ENCODE measurements at places on chromosomes 1 and 21. TPM values are rescaled to one million over a fixed set of nuclear protein-coding genes. Genes with fewer than 3 reads are reported as not detected.

- DNase-seq, result no peak
- no peak overlapping the region for H3K4me3 ChIP-seq
- H3K27ac ChIP-seq, result no peak overlapping the region
- no peaks in the 10 kb centered on the region for H3K36me3 ChIP-seq
Measured at GRCh38 chr1:22339237-22339636, 112.4 kb upstream of the ZBTB40 start.

- no peak overlapping the region for H3K27ac ChIP-seq
- H3K36me3 ChIP-seq, result no peaks in the 10 kb centered on the region
- H3K27me3 ChIP-seq, result peaks cover 3% of the 10 kb centered on the region
- no peak overlapping the region for H3K4me3 ChIP-seq
Measured at GRCh38 chr1:239814306-239814881, 277.3 kb upstream of the FMN2 start.

DNA sequence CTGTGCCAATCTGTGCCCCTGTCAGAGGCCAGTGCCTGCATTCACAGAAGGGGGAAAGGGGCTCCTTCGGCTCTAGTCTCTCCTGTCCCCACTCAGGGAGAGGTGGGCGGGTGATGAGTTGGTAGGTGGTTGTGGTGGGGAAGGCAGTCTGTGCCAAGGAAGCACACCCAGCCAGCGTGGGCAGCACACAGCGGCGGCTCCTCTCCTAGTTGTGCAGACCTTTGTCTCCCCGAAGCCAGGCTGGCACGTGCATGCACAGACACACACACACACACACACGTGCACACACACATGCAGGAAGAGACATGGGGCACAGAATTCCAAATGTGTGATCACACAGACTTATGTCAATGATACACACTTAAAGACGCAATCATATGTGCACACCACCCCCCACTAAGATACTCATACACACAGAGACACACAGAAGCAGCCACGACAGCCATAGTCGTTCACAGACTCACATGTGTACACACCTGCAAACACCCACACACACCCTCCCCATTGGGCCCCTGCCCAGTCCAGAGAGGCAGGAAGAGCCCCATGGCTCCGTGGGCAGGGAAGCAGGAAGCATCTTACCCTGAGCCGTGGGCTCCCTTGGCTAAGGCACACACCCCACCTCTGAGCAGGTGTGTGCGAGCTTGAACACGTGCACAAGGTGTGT is 16.4 kb downstream of the RIMS3 start:
- no peak overlapping the region for H3K4me3 ChIP-seq
- H3K27ac ChIP-seq, result no peak overlapping the region
- H3K4me1 ChIP-seq, result peaks cover 13% of the 10 kb centered on the region
- DNase-seq, result no peak
- no peaks in the 10 kb centered on the region for H3K27me3 ChIP-seq

- H3K4me1 ChIP-seq, result no peaks in the 10 kb centered on the region
- H3K27me3 ChIP-seq, result peaks cover 15% of the 10 kb centered on the region
- H3K36me3 ChIP-seq, result no peaks in the 10 kb centered on the region
- no peak for DNase-seq
Measured at GRCh38 chr21:36567216-36567885, 87.4 kb upstream of the CLDN14 start.

GRCh38 chr1:224815647-224816046 is 113.8 kb upstream of the DNAH14 start:
- no peak for DNase-seq
- H3K36me3 ChIP-seq, result no peaks in the 10 kb centered on the region
- H3K27ac ChIP-seq, result no peak overlapping the region
- H3K27me3 ChIP-seq, result no peaks in the 10 kb centered on the region
- H3K4me1 ChIP-seq, result no peaks in the 10 kb centered on the region

- peak; percentile 84 for DNase-seq
Measured at GRCh38 chr1:156445789-156446263, 54.7 kb downstream of the MEF2D start.

- no peak overlapping the region for H3K4me3 ChIP-seq
- no peak overlapping the region for H3K27ac ChIP-seq
- H3K27me3 ChIP-seq, result no peaks in the 10 kb centered on the region
- peaks cover 7% of the 10 kb centered on the region for H3K36me3 ChIP-seq
- H3K4me1 ChIP-seq, result peaks cover 16% of the 10 kb centered on the region
Measured at GRCh38 chr21:43658088-43658741, 1.1 kb downstream of the HSF2BP start.

DNA sequence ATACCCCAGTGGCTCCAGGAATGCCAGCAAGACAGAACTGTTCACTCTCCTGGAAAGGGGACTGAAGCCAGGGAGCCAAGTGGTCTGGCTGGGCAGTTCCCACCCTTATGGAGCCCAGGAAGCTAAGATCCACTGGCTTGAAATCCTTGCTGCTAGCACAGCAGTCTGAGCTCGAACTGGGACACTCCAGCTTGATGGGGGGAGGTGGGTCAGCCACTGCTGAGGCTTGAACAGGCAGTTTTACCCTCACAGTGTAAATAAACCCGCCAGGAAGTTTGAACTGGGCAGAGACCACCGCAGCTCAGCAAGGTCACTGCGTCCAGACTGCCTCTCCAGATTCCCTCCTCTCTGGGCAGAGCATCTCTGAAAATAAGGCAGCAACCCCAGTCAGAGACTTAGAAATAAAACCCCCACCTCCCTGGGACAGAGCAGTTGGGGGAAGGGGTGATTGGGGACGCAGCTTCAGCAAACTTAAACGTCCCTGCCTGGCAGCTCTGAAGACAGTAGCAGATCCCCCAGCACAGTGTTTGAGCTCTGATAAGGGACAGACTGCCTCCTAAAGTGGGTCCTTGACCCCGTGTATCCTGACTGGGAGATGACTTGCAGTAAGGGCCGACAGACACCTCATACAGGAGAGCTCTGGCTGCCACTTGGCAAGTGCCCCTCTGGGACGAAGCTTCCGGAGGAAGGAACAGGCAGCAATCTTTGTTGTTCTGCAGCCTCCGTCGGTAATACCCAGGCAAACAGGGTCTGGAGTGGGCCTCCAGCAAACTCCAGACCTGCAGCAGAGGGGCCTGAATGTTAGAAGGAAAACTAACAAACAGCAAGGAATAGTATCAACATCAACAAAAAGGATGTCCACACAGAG is 568.4 kb downstream of the PLA2G4A start:
- H3K36me3 ChIP-seq, result no peaks in the 10 kb centered on the region
- no peak overlapping the region for H3K27ac ChIP-seq
- H3K27me3 ChIP-seq, result no peaks in the 10 kb centered on the region
- H3K4me3 ChIP-seq, result no peak overlapping the region
- DNase-seq, result no peak

GRCh38 chr1:175405766-175406165 is 213.2 kb upstream of the KIAA0040 start:
- no peaks in the 10 kb centered on the region for H3K36me3 ChIP-seq
- no peak overlapping the region for H3K4me3 ChIP-seq
- H3K4me1 ChIP-seq, result no peaks in the 10 kb centered on the region
- no peak for DNase-seq
- no peak overlapping the region for H3K27ac ChIP-seq
- H3K27me3 ChIP-seq, result no peaks in the 10 kb centered on the region

- no peak overlapping the region for H3K4me3 ChIP-seq
- no peaks in the 10 kb centered on the region for H3K27me3 ChIP-seq
- H3K36me3 ChIP-seq, result no peaks in the 10 kb centered on the region
- no peak for DNase-seq
- no peak overlapping the region for H3K27ac ChIP-seq
Measured at GRCh38 chr1:200221614-200222282, 188.1 kb downstream of the ZNF281 start.

DNA sequence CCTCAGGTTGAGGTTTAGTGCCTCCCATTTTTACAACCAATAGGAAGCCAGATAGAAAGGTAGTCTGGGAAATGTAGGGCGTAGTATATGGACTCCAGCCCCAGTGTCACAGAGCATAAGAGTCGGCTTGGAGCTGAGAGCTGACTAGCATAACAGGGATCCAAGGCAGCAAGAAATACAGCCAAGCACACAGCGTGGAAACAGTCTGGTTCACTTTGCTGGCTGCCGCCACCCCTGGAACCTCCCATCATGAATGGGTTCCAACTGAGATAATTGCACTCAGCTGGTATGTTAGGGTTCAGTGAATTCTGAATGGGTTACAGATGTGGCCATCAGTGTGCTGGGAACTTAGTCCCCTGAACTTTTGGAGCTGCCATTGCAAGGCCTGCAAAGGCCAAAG is 76.7 kb upstream of the GPR88 start:
- no peak overlapping the region for H3K27ac ChIP-seq
- DNase-seq, result peak; percentile 39
- H3K4me3 ChIP-seq, result no peak overlapping the region
- no peaks in the 10 kb centered on the region for H3K4me1 ChIP-seq
- H3K36me3 ChIP-seq, result no peaks in the 10 kb centered on the region

DNA sequence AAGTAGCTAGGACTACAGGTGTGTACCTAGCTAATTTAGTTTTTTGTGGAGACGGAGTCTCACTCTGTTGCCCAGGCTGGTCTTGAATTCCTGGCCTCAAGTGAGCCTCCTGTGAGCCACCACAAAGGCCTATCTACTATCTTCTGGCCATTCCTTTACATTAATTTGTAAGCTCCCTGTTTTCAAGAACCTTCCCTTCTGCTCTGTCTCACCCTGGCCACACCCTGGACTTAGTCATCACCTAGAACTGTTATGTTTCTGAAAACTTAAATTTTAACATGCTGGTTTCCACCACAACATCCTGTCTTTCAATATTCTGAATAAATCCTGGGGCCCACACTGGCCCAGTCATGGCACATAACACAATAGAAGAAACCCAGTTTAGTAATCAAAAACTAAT is 4.9 kb upstream of the B4GALT3 start:
- H3K27ac ChIP-seq, result no peak overlapping the region
- peak; percentile 13 for DNase-seq
- no peaks in the 10 kb centered on the region for H3K27me3 ChIP-seq
- no peak overlapping the region for H3K4me3 ChIP-seq
- H3K4me1 ChIP-seq, result peaks cover 11% of the 10 kb centered on the region

DNA sequence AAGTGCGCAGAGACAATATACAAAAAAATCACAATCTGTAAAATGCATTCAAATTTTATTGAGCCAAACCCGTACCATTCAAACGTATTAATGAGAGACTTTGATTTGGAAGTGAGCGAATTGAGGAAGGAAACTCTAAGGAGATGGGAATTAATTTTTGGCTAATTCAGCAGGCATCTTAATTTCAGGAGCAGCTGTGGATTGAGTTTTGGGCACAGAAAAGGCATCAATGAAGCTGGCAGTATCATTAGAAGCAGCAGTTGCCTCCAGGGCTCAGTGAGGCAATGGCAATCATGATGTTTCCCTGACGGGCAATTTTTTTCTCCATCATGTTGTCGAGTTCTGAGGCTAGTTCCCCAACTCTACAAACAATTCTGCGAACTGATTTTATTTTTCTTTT is 2041.6 kb downstream of the NCAM2 start:
- no peak overlapping the region for H3K27ac ChIP-seq
- H3K4me1 ChIP-seq, result no peaks in the 10 kb centered on the region
- H3K36me3 ChIP-seq, result no peaks in the 10 kb centered on the region
- DNase-seq, result no peak
- no peak overlapping the region for H3K4me3 ChIP-seq
- H3K27me3 ChIP-seq, result no peaks in the 10 kb centered on the region

- H3K4me1 ChIP-seq, result no peaks in the 10 kb centered on the region
- no peaks in the 10 kb centered on the region for H3K36me3 ChIP-seq
- H3K27me3 ChIP-seq, result no peaks in the 10 kb centered on the region
- no peak overlapping the region for H3K27ac ChIP-seq
- no peak overlapping the region for H3K4me3 ChIP-seq
- no peak for DNase-seq
Measured at GRCh38 chr1:90475631-90476030, 241.5 kb downstream of the BARHL2 start.

DNA sequence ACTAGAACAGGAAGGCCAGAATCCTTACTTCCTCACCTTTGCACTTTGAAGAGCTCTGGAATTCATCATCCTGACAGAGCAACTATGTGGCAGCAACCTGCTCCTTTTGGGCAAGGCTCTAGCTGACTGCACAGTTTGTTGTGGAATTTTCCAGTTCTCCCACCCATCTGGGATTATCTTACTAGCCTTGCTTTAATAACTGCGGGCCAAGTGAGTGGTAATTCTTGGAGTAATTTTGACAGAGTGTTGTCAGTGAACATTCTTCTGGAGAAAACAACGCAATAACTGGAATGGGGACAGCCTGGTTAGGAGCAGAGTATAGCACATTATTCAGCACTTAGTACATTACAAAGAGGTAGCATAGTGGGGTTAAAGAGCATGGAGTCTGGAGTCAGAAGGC is 75.3 kb downstream of the NTMT2 start:
- no peak overlapping the region for H3K4me3 ChIP-seq
- peak; percentile 39 for DNase-seq
- H3K36me3 ChIP-seq, result no peaks in the 10 kb centered on the region
- peak overlapping the region; percentile 27 for H3K27ac ChIP-seq
- peaks cover 11% of the 10 kb centered on the region for H3K4me1 ChIP-seq
- no peaks in the 10 kb centered on the region for H3K27me3 ChIP-seq

DNA sequence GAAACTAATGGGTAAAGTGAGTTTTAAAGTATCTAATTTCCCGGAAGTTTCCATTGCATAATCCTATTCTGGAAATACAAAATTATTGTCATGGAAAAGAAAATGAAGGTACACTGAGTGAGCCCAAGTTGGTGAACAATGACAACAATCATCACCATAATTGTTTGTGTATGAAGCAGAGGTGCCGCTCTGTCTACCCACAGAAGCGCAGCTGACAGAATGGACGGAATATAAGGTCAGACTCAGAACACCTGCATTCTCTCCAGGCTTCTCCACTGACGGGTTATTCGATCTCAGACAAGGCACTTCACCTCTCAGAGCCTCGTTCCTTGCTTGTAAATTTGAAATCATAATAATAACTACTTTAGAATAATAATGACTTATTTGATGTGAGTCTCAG is 99.1 kb upstream of the NGF start:
- no peak overlapping the region for H3K4me3 ChIP-seq
- no peaks in the 10 kb centered on the region for H3K36me3 ChIP-seq
- no peak overlapping the region for H3K27ac ChIP-seq
- no peaks in the 10 kb centered on the region for H3K27me3 ChIP-seq

DNA sequence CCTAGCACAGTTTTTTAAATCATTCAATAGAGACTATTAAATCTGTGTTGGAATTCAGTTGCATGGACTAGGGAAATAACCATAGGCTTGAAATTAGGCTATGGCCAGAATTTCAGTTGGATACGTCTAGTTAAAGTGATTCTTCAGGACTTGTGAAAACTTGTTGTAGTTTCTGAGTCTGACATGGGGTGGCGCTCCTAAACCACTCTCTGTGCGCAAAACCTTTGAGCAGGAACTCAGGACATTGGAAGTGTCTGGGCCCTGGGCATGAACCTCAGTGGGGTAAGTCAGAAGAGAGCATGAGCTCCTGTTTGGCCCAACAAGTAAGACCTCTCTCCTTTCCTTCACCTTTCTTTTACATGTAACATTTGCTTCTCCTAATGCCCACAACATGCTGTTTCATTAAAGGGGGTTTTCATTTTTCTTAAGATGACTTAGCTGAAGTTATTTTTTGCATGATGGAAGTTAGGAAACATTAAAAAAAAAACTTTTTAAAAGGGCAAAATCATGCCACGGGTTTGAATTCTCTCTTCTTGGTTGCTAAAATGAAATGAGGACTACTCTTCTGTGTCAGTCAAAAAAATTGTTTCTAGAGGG is 17.1 kb upstream of the CCDC190 start:
- H3K36me3 ChIP-seq, result no peaks in the 10 kb centered on the region
- H3K4me1 ChIP-seq, result no peaks in the 10 kb centered on the region
- peak; percentile 33 for DNase-seq
- H3K27me3 ChIP-seq, result no peaks in the 10 kb centered on the region

NEXN gene
- 363 TPM for total RNA-seq

HEYL gene
- total RNA-seq, result 23.9 TPM

ITLN2 gene
- total RNA-seq, result not detected

GORAB gene
- 9.9 TPM for total RNA-seq

LYPD8 gene
- not detected for total RNA-seq

S100A14 gene
- total RNA-seq, result 3.8 TPM
